ENCODE measurements at places on chromosomes 2 and 18. TPM values are rescaled to one million over a fixed set of nuclear protein-coding genes. Genes with fewer than 3 reads are reported as not detected.

DNA sequence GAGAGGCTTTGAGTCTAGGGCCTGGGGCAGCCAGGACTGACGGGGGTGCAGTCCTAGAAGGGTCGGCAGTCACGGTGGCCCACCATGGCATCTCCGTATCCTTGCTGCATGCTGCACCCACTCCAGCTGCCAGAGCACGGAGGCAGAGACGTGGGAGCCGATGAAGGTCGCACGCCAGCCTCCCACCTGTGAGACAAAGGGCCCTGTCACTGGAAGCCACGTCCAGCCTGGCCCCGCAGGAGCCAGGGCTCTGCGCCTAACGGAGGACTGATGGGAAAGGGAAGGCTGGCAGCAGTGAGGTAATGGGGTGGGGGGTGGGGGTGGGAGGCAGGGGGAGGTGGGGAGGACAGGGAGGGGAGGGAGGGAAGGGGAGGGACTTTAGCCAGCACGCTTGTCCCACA, 21.9 kb downstream of the ITM2C start:
- DNase-seq, result no peak

DNA sequence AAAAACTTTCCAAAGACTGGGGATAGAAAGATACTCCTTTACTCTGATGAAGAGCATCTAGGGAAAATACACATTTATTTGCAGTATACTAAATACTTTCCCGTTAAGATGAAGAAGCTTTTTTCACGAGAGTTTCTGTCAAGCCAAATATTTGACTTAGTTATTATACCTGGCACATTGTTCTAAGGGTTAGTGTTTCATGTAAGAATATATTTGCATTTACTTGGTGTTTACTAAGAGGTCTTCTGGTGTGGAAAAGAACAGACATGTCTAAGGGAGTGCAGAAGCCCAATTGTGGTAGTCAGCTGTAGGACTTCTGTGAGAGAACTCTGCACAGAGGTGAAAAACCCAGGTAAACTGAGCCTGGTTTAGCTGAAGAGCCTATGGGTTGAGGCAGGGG, 457.6 kb upstream of the SOX11 start:
- no peak for DNase-seq

- DNase-seq, result no peak
Observed at GRCh38 chr18:48676346-48676745, 137.5 kb downstream of the CTIF start.

- peak; percentile 91 for DNase-seq
Observed at GRCh38 chr18:23453680-23454058, 582 bp downstream of the RIOK3 start.

GRCh38 chr2:190062053-190062452, 476 bp downstream of the MSTN start:
- DNase-seq, result no peak

C2orf80 gene
- total RNA-seq, result not detected

RNF144A gene
- total RNA-seq, result 4.3 TPM

Measured in fibroblast of villous mesenchyme (primary cell).